Gastrocnemius medialis (tissue), 4 donors: ENCODE measurements at places on chromosomes 4 and X. TPM values are rescaled to one million over a fixed set of nuclear protein-coding genes. Genes with fewer than 3 reads are reported as not detected.

- DNase-seq, result no peak
Observed at GRCh38 chrX:131059246-131059645, 1.1 kb downstream of the ARHGAP36 start.

DNA sequence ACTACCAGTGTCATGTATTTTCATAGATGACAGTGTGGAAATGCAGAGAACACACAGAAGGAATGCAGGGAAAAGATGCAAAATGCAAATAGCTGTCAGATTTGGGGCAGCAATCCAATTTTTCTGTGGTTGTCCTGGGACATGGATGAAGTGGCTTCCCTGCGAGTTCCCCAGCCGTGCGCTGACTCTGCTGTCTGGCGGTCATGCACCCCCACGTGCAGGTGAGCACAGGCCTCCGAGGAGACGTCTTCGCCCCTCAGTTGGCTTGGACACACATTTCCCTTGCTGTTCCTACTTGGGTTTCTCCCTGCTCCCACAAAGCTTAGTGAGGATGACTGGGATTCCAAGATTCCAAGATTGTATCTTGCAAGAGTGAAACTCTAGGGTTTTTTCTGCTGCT lies 24.4 kb downstream of the BLOC1S4 start:
- no peak for DNase-seq

DNA sequence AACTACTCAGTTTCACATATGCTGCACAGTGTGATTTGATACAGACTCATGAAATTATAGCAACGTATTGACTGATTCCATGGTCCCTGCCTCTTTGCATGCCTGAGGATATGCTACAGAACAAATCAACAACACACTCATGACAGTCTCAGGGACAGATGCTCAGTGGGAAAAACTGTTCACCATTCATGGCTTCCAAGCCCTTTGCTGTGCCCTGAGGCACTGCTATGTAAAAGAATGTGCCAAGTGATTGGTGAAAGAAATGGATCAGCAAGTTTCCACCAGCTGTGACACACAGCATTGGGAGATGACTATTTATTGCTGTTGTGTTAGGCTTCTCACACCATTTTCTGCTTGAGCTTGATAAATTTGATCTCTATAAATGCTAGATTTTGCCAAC lies 825.6 kb upstream of the INTU start:
- DNase-seq, result no peak

DNA sequence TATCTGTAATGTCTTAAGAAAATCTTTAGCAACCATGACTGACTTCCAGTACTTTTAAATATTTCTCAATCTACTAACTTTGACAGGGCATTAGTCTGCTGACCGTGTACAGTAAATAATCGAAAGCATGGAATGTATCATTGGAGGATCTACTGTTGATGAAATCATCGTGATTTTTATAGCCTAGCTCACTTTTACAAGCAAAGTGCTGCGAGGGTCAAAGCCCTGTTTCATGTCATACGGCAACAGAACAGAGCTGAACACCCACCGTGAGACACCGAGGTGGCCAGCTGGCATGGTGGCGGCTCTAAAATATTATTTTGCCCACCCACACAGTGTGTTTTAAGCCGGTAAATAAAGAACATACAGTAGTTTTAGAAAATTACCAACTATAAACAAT lies 679.3 kb downstream of the FAT4 start:
- no peak for DNase-seq

- no peak for DNase-seq
Observed at GRCh38 chrX:121869876-121870477, 822.6 kb downstream of the GLUD2 start.

VBP1 gene
- 79.0 TPM for total RNA-seq

DNA sequence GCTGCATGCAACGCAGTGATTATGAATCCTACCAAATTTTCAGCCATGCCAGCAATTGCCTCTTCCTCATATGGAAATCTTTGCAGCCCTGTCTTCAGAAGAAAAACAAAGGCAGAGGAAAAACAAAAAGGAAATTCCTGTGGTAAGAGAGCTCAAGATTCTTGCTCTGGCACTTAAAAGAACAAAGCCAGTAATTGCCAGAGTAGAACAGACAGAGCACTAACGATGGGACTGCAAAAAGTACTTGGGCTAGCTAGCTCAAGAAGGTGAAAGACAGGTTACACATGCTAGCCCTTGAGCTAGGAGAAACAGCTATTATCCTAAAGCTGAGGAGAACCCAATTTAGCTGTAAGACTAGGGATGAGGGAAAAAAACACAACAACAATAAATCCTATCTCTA lies 582.3 kb downstream of the KCNIP4 start:
- DNase-seq, result no peak
